ENCODE measurements at places on chromosomes 16 and 17.

GRCh38 chr17:81522491-81523401 lies 5.4 kb upstream of the FSCN2 start:
- no peak for DNase-seq

DNA sequence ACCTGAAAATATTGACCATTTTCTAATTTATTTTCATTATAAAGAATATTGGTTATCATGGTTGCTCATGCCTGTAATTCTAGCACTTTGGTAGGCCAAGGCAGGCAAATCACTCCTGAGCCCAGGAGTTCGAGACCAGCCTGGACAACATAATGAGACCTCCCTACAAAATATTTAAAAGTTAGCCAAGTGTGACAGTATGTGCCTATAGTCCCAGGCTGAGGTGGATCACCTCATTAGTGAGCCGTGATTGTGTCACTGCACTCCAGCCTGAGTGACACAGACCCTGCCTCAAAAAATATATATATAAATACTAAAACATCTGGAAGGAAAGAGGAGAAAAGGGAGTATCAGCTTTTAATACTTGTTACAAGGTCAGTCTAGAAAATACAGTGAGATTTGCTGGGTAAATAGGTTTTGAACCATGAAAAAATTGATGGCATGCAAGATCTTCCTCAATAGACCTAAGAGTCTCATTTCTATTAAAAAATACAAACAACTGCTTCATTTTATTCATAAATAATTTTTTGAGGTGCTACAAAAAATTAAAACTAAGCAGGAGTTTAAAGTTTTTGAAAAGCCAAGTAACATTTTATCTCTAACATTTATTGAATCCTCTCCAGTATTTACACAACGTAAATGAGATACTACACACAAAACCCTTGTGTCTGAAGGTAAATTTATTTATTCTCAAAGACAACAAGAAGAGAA lies 47.7 kb downstream of the TUBD1 start:
- DNase-seq: no peak

DNA sequence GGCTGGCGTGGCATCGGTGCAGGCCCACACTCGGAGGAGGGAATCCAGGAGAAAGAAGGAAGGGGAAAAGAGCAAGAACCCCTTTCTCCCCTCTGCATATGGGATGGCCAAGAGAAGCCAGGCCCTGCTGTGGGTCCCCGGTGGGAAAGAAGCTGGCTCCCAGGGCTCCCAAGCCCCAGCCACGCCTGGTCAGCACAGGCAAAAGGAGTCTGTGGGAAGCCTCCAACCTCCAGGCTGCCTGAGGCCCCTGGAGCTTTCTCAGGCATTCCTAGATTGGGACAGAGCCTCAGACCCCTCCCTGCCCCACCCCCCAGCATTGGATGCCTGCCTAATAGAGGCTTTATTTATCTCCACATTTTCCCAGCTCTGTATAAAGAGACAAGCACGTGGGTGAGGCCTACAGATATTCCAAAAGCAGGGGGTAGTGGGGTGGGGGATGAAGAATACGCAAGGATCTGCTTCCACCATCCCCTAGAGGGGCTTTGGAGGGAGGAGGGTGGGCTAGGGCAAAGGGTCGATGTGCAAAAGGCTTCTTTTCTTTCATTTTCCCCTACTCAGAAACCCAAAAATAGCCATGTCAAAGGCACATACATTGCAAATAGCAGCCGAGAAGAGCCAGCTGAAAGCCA lies 56.4 kb downstream of the MPRIP start:
- no peak for DNase-seq

- no peak for DNase-seq
These were observed 34.3 kb upstream of the RBFOX3 start for GRCh38 chr17:79645022-79645776.

DNA sequence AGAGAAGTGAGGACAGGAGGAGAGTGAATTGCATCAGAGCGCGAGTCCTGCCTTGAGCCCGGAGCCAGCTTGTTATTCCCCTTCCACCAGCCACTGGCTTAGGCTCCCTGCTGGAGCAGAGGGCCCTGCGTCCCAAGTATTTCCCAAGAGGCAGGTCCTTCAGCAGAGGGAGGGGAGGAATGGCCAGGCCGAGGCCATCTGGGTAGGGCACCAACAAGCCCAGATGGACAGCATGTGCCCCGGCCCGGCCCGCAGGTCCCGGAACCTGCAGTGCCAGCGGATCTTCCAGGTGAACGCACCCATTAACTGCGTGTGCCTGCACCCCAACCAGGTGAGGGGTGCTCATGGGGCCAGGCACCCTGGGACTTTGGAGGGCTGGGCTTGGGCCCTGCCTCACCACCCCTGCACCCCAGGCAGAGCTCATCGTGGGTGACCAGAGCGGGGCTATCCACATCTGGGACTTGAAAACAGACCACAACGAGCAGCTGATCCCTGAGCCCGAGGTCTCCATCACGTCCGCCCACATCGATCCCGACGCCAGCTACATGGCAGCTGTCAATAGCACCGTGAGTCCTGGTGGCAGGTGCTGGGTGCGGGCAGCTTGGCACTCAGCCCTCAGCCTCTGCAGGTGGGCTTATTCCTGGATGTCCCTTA lies 1.7 kb downstream of the MLST8 start:
- DNase-seq: no peak

- DNase-seq: peak; percentile 62
These were observed 124.1 kb upstream of the TNRC6C start for GRCh38 chr17:77834170-77835115.

GRCh38 chr17:28698253-28698941 lies 13.3 kb downstream of the PROCA1 start:
- peak; percentile 97 for DNase-seq

GRCh38 chr17:16349431-16349830 lies 3.8 kb downstream of the CENPV start:
- DNase-seq: no peak

DNA sequence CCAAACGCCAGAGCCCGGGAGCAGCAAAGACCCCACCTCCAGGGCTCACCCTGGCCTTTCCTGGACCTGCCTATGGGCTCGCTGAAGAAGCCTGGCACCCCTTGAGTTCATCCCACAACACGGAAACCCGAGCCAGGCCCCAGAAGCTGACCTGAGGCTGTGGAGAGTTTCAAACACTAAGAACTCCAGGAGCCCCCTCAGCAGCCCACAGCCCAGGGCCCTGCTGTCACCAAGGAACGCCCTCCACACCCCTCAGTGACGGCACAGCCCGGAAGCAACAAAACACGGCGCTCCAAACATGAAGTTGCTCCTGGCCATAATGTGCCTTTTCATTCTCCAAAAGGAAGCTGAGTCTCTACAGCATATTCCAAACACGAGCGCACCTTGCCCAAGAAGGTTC lies 9.2 kb downstream of the SLC38A10 start:
- DNase-seq: no peak

DNA sequence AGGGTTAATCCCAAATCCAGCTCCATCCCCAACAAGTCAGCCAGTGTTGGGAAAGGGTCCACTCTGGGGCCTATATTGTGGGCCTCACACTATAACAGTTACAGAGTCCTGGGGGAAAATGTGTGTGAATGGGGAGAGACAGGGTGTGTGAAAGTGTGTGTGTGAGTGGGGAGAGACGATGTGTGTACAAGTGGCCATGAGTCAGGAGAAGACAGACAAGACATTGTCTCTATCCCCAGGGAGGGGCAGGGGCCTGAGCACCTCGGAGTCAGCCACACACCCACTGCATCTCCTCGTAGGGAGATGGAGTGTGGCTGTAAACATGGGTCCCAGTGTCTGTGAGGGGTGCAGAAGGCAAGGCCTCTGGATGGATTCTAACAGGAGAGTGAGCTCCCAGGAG lies 2.9 kb downstream of the CRHR1 start:
- no peak for DNase-seq

DNA sequence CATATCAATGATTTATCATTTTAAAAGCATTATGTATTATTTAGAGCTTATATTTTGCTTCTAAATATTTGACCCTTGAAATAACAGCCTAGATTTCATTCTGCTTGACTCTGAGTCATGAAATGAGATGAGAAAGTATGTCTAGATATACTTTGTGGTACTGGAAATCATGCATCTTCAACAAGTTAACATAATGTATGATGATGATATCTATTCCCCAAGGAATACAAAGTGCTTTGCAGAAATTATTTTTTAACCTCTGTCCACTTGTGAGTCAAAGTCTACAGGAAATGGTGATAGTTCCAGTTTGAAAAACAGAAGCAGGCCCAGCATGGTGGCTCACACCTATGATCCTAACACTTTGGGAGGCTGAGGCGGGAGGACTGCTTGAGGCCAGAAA lies 36.1 kb downstream of the GOSR1 start:
- DNase-seq: no peak

DNA sequence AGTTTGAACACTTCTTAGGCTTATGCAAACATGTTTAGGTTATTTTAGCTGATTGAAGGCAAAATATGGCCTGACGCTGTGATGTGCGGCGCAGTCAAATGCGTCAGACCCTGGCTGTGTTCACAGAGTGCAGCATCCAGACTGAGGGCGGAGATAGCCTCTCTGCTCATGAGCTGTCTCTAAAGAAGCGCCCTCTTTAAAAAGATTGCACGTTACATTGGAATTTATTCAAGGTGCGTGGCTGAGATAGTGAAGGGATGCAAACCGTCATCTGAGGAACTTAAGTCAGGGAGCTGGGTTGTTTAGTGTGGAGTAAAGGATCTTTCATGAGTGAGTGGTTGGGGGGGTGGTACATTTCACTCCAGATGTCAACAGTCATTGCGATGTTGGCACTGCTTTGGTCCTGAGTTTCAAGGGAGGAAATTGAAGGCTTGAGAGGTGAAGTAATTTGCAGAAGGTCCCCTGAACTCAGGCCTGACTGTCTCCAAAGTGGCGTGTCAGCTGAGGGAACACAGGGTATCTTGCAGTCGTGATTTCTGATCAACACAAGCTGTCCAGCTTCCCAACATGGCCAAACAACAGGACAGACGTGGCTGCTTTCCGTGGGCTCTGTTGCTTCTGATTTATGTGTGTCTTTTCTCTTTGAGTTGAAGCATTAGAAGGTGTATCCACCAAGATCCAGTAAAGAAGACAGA lies 33.4 kb downstream of the RPTOR start:
- no peak for DNase-seq

DNA sequence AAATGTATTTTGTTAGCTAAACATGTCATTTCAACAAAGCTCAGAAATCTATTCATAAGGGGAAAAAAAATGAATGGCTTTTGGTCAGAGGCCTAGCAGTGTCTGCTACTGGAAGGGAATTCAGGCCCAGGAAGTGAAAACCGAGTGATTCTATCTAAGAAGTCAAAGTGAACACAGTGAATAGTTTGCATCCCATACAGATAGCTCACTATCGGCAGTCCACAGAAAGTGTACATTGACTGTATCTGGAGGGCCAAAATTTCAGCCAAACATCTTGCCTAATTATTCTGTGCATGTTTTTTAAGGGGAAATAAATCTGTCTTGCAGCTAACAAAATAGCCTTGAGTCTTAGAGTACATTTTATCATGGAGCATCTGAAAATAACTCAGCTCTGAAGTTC lies 214.4 kb upstream of the CACNG5 start:
- DNase-seq: no peak

DNA sequence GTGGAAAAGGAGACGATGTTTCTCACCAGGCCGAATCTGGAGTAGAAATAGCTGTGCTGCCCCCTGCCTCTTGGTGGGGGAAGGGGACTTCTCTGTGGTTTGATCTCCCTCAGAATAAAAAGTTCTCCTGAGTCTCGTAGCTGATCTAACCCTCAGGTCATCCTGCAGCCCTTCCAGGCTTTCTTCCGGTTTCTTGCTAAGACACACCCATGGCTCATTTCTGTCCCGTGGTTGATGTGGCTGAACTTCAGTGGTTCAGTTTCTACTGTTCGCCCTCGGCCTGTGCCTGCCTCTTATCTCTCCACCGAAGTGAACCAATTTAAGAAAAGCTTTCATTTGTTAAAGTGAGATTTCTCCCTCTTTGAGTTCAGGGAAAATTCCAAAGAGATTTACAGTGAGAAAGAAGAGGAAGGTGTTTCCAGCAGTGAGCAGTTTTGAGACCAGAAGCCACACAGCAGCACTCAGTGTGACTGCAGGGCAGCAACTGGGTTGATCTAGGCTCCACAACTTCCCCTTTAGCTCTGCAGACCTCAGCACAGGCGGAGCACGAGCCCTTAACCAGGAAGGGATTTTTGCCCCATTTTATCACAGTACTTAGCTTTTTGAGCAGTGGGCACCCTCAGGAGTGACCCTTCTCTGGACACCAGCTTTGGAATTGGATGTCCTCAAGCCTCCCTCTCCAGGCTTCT lies 34.9 kb upstream of the CACNG5 start:
- DNase-seq: no peak

GRCh38 chr16:53545433-53545832 lies 42.4 kb upstream of the AKTIP start:
- DNase-seq: no peak

GRCh38 chr16:82439678-82440293 lies 187.0 kb upstream of the CDH13 start:
- peak; percentile 24 for DNase-seq

DNA sequence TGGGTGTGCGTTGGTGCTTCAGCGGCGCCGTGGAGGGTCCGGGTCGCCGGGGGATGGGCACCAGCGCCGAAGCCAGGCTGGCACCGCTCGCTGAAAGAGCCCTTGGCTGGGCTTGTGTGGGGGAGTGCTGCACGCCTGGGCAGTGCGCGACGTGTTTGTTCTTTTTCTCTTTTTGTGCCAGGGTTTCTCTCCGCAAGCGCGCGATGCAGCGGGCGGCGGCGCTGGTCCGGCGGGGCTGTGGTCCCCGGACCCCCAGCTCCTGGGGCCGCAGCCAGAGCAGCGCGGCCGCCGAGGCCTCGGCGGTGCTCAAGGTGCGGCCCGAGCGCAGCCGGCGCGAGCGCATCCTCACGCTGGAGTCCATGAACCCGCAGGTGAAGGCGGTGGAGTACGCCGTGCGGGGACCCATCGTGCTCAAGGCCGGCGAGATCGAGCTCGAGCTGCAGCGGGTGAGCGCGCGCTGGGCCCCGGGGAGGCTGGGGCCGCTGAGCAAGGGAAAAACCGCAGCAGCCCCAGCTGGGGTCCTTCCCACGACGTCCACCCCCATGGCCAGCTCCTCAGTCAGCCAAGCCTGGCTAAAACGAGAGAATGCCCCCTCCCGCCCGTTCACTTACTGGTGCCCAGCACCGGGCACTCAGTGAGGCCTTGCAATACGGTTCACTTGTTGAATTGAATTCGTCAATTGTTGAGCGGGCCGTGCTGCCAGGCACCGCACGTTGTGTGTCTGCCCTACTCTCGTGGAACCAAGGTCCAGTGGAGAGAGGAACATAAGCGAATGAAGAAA lies 541 bp downstream of the GPT2 start:
- DNase-seq: no peak

Measured in HuH-7.5 (cell line).